Nephron progenitor cell (in vitro differentiated cells): ENCODE measurements at places on chromosomes 13 and 19.
A peak's percentile ranks its signal among the peaks of the same experiment; 100 is the strongest.

GRCh38 chr19:29680937-29681336 lies 15.7 kb downstream of the PLEKHF1 start:
- no peak for DNase-seq

DNA sequence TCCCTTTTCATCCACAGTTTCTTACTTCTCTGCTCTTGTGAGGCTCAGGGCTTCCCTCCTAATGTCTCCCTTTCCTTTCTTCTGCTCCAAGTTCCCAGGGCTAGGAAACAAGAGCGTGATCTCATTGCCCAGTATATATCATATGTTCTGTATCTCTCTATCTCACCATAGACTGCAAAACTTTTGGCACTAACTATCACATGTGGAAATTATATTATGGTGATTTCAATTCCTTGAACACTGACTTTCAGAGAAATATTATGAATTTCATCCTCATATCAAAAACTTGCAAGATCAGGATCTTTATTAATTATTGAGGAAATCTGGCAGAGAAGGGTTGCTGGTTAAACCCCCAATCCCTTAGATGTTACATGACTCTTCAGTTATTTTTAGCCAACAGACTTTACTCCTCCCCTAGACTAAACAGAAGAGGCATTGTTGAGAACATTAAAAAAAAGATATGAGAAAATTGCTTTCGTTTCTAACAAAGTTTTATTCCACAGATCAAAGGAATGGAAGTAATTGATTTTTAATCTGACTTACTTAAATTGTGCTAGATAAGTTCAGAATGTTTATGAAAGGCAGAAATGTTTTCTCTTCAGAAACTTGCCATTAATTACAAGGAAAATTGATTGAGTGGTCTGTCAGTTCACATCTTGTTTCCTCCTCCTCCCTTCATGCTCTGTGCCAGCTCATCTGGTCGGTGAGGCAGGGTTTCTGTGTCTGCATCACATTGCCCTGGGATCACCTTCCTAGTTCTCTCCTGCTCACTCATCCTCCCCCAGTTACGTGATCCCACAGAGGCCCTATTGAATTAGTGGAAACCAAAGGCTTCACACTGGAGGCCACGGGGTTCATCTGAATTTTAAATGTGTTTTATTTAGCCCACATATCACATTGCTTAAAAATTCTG lies 378.5 kb downstream of the LMO7 start:
- peak; percentile 9 for DNase-seq

- DNase-seq, result peak; percentile 81
Measured at GRCh38 chr19:41376241-41376997, at the start of gene TMEM91. TMEM91 (plus strand) TSS chr19:41376533; CDS start chr19:41378310, 1,777 bp downstream.

- DNase-seq, result no peak
Measured at GRCh38 chr13:40433577-40433976, 232.9 kb downstream of the FOXO1 start.

DNA sequence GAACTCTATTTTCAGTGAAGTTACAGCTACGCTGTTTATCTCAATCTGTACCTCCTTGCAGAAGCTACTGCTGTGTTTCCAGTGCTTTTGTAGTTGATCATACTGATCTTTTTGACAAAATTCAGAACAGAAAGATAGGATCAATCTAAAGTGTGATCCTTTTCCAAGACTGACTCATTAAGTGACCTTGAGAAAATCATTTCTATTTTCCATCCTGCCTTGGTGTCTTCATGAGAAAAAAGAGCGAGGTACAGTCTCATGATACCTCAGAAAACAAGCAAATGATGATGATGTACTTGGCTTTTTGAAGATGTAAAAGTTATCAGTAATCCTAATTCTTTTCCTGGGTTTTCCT lies 46.0 kb upstream of the GPR183 start:
- no peak for DNase-seq

DNA sequence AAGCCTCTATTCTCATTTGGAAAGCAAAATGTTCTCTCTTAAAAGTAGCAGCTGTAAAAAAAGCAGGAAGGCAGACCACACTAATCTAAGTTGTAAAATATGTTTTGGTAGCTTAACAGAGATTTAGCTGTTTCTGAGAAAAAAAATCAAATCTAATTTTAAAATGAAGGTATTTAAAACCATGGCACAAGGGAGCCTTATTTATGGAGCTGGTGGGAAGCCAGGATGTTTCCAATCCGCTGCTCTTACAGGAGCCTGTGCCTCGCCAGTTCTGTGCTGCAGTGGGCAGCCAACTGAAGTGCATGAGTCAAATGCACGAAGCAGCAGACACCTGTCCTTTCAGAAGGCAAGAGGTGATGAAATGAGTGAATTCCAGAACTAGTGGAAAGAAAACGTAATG lies 28.2 kb downstream of the GPC6 start:
- no peak for DNase-seq

- no peak for DNase-seq
Measured at GRCh38 chr19:49355909-49356353, 6.3 kb downstream of the TEAD2 start.

- peak; percentile 32 for DNase-seq
Measured at GRCh38 chr19:13097463-13098258, 5.0 kb downstream of the LYL1 start.

DNA sequence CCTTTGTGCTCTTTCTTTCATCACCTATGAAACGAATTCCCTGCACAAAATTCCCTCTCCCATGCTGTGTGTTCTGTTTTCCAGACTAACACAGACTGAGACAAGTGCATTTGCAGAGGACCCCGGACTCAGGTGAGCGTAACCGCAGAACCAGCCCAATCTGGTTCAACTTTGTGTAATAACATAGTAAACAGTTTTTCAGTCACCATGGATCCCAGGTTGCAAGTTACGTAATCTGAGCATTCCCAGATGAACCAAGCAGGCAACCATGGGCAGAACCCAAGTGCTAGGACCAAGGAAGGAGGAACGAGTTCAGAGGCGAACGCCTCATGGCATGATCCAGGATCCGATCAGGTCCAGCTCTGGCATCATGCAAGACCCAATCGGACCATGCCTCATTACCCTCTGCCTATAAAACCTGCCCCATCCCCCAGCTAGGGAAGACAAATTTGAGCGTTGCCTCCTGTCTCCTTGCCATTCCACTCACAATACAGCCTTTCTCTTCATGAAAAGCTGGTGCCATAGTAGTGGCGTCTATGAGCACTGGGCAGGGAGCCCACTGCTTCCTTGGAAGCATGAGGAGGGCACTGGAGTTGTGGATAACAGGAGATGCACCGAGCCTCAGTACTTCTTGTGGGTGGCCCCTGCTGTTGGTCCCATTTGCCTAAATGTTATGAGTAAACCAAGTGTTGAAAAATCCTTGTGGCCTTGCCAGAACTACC lies 107.6 kb downstream of the ABCC4 start:
- no peak for DNase-seq

DNA sequence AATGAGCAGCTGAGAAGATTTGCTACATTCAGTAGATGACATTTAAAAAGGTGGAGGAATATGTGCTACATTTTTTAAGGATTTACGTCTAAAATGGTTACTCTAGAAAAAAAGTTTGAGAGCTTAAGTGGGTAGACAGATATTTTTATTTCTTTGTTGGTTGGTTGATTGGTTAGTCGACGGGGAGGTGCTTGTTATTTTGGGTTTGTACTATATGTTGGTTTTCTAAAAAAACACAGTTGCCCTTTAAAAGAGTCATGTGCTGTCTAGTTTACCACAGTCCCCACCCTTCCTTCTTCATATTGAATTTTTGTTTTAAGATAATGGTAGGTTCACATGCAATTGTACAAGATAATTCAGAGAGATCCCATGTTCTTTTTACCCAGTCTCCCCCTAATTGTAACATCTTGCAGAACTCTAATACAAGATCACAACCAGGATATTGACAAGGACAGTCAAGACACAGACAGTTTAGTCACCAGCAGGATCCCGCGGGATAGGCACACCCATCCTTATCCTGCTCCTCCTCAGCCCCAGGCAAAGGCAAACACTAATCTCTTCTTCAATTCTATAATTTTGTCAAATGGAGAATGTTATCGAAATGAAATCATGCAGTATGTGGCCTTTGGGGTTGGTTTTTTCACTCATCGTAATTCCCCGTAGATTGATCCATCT lies 171.4 kb downstream of the FOXO1 start:
- DNase-seq, result no peak

- no peak for DNase-seq
Measured at GRCh38 chr19:19409205-19409604, 3.7 kb downstream of the GATAD2A start.

DNA sequence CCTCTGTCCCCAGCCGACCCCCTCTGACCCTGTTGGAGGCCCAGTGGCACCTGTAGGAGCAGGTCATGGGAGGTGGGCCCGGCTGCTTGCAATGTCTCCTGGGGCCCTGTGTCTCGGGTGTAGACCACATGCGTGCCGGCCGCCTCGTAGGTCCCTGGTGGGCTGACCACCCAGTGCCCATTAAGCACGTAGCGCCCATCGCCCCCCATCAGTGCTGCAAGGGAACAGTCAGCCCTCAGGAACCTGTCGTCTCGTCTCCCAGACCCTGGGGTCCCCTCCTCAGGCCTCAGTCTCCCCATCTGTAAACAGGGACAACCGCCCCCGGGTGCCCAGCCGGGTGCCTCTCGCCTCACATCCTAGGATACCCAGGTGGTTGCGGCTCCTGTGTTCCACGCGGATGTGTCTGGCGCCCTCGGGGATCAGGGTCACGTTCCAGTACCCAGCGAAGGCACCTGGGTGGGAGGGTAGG lies 5.6 kb downstream of the ADAMTSL5 start:
- DNase-seq, result no peak

GRCh38 chr13:36673838-36674326 lies at the start of gene SERTM1:
SERTM1 (plus strand) TSS chr13:36674020; CDS start chr13:36695079, 21,059 bp downstream.
- peak; percentile 84 for DNase-seq

GRCh38 chr13:109610517-109610916 lies 175.9 kb downstream of the IRS2 start:
- DNase-seq, result peak; percentile 7

DNA sequence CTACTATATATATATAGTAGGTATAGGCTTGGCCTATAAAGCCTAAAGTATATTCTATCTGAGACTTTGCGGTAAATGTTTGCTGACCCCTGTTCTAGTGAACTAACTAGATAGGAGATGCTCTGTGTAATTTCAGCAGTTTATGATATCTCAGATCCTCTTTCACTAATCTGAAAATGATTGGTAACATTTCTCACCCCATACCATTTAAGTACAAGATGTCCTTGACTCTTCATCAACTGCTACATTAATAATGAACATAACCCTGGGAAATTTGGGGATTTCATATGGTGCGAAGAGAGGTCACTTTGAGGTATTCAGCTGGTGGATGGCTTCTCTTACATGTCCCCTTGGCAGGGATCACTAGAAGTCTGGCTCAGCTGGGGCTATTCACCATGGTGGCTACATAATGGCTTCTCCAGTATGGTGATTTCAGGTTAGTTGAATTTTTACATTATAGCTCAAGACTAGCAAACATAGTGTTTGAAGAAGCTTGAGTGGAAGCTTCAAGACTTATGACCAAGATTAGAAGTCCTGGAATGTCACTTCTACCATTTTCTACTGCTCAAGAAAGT lies 103.6 kb upstream of the MYCBP2 start:
- no peak for DNase-seq

DNA sequence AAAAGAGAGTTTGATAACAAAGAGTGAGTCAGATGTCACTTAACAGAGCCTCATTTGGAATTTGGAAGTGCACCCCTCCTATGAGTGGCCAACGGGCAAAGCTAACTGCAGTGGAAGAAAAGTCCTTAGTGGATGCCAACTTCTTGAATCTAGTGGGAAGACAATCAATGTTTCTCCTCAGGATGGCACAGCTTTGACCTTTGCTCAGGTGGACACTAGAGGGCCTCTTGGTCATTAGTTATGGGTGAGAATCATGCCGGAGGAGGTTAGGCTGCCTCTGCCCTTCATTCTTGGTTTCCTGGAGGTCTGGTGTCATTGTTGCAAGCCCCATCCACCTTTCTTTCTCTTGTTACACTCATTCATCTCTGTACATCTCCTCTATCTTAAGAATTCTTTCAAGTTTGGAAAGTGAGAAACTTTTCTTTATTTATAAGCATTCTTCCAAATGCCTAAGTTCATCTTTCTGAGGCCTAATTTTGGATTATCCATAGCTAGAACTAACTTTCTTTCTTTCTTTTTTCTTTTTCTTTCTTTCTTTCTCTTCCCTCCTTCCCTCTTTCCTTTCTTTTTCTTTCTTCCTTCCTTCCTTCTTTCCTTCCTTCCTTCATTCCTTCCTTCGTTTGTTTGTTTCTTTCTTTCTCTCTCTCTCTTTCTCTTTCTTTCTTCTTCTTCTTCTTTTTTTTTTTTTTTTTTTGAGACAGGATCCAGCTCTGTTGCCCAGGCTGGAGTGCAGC lies 327.2 kb upstream of the TSHZ3 start:
- no peak for DNase-seq

GRCh38 chr13:105904034-105904742 lies 631.3 kb downstream of the EFNB2 start:
- no peak for DNase-seq

- no peak for DNase-seq
Measured at GRCh38 chr19:49415102-49415809, 8.0 kb downstream of the PTH2 start.

DNA sequence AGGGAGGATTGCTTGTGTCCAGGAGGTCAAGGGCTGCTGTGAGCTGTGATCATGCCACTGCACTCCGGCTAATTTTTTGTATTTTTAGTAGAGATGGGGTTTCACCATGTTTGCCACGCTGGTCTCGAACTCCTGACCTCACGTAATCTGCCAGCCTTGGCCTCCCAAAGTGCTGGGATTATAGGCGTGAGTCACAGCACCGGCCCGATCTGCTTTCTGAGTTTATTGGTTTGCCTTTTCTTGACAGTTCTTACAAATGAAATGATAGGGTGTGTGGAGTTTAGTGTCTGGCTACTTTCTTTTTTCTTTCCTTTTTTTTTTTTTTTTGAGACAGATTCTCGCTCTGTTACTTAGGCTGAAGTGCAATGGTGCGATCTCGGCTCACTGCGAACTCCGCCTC lies 848 bp downstream of the C19orf44 start:
- no peak for DNase-seq

DNA sequence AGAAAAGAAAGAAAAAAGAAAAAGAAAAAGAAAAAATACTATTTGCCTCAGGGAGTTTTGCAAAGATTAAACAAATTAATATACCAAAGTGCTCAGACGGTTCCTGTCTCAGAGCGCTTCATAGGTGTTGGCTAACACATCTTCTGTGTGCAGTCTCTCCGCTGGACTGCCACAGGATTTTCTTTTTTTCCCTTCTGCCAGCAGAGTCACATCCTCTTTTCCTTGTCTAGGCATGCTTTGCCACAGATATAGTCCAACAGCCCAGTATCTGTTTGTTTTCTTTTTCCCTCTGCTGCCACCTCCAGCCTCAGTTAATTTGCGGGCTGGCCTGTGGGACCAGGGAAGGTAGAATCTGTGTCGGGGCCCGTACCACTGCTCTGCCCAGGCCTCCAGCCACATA lies 3.4 kb upstream of the URAD start:
- no peak for DNase-seq

GRCh38 chr19:16200038-16201010 lies 2.6 kb downstream of the AP1M1 start:
- no peak for DNase-seq

DNA sequence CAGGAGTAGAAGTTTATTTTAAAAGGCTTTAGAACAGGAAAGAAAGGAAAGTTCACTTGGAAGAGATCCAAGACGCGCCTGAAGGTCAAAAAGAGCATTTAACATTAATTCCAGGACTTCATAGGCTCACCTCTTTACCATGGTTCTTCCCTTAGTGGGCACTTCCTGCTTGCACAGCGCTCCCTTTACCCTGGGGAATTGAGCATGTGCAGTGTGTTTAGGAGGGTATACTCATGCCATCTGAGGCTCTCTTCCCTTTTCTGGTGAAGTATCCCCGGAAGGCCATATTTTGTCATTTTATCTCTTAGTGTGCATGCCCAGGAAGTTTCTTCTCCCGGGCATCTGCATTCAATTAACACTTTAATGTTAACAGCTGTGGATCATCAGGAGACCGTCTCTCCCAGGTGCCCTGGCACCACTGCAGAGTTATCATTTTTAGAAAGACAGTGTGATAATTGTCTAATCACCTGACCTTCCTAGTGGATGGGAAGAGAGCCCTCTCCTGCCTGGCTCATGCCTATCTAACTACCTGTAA lies 66.1 kb upstream of the ABCC4 start:
- no peak for DNase-seq
